ENCODE measurements at places on chromosomes 7 and 10.
A peak's percentile ranks its signal among the peaks of the same experiment; 100 is the strongest.

DNA sequence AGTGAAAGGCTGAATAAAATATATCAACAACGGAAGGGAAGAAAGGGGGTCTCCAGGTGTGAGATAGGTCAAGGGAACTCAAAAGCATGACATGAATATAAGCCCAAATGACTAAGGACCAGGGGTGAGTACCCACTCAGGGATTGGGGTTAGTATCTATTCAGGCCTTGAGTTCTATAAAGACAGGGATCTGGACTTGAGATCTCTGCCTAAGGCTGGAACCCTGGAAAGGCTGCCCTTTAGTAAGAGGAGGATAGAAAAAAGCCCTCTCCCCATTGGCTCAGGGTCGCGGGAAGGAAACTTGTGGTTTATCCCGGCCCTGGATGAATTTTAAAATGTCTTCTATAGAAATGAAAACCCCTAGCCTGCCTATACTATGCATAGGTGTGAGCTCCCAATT lies 2.4 kb upstream of the ITPRIP start:
- no peak for DNase-seq

DNA sequence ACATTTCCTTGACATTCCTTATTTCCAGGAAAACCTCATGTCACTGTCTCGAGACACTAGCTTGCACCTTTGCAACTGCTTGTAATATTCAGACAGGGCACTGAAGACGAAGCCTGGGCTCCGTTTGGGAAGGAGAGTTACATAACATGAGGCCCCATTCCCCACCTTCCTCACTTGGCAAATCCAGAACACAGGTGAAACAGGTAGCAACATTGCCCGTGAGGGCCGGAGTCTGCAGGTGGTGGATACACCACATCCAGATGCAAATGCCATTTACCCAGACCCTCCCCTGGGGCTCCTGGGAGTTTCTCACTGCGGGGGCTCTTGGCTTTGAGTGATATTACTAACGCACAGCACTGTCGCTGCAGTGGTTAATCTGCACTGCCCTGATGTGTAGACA lies 491.0 kb downstream of the PTPRN2 start:
- DNase-seq: no peak

- DNase-seq: no peak
Observed at GRCh38 chr10:99573790-99574189, 41.0 kb downstream of the NKX2-3 start.

DNA sequence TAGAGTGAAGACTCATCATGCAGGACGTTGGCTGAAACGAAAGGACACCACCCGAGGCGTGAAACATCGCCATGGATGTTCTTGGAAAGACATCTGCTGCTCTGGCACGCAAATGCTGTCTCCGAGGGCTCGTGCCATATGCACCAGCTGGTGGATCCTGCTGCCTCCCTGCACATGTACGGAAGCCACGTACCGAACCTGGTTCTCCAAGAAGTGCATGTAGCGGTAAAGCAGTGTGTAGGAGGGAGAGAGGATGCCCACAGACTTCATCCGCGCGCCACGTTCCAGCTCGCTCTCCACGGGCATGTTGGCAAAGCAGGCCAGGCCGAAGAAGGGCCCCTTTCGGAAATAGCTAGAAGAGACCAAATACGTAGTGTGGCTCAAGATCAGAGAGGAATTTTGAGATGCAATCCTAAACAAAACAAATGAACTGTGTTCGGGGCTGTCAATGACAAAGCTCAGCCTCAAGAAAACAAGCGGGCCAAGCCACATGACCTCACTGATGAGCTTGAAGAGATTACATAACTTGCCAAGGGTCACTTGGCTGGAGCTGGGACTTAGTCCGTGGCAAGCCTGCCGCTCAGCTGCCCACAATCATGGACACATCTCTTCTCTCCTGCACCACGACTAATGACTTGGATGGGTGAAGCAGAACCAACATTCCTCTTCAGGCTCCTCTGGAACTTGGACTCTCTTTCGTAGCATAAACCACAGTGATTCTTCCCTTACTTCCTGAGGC lies 16.5 kb downstream of the DENND11 start:
- no peak for DNase-seq

- no peak for DNase-seq
Observed at GRCh38 chr7:22874904-22875303, 52.3 kb upstream of the TOMM7 start.

GRCh38 chr7:129670656-129671055 lies 59.1 kb downstream of the NRF1 start:
- DNase-seq: no peak

GRCh38 chr10:99115703-99116102 lies 119.9 kb downstream of the HPSE2 start:
- DNase-seq: no peak

DNA sequence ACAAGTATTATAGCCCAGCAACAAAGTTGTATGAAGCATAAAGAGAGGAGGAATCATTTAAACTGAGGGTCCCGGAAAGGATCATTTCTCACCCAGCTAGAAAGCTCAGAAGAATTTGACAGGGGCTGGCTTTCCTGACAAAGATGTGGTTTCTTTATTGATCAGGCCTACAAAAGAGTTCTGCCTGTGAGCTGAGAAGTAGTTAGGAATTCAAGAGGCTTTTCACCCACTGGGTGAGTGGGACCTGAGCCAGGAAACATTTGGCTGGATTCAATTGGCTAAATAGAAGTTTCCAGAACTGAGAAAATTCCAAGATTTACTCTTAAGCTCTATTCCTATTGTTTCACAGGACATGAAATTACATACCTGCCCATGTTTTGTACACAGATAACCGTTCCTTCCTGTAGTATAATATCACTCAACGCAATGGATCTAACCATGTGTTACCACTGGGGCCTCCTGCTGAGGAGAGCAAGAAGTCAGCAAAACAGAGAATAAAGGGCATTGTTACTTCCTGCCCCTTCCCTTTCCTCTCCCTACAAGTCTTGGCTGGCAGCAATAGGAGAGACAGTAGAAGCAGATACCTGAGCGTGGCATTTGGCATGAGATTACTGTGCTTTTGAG lies 53.9 kb upstream of the PAPSS2 start:
- DNase-seq: no peak

GRCh38 chr7:6531492-6532279 lies 19.6 kb downstream of the GRID2IP start:
- DNase-seq: no peak

DNA sequence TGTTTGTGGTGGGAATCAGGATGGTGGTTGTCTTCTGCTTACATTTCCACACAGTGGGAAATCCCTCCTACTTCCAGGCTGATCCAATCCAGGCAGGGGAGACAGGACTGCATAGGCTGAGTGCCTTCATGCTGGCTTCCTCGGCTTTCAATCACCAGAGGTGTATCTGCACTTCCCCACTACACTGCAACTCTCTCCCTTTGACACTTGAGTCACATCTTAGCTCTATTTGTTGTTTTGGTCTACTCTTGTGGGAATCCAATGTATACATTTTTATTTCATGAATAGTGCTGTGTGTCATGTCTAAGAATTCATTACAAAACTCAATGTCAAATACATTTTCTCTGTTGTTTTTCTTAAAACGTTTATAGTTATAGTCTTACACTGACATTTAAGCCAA lies 735.6 kb downstream of the XPNPEP1 start:
- no peak for DNase-seq

DNA sequence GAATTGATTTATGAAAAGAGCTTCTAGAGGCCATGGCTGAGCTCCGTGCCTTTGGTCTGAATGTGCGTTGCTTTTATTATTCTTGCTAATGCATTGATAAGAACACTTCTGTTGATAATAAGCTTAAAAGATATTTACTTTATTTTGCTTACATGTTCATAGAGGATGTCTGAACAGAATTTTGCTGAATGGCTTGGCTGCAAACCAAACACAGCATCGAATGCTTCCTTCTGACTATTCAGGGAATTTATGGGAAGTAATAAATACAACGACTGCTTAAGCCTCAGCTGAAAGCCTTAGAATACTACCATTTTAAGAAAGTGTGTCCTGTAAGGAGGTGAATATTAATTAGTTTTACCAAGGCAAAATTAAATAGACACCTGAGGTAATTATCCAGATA lies 643.5 kb upstream of the POT1 start:
- DNase-seq: no peak

GRCh38 chr10:8315619-8316021 lies 261.1 kb downstream of the GATA3 start:
- no peak for DNase-seq

GRCh38 chr7:55065079-55065478 lies 46.3 kb downstream of the EGFR start:
- no peak for DNase-seq

GRCh38 chr7:45617166-45617565 lies 43.0 kb downstream of the ADCY1 start:
- DNase-seq: no peak

DNA sequence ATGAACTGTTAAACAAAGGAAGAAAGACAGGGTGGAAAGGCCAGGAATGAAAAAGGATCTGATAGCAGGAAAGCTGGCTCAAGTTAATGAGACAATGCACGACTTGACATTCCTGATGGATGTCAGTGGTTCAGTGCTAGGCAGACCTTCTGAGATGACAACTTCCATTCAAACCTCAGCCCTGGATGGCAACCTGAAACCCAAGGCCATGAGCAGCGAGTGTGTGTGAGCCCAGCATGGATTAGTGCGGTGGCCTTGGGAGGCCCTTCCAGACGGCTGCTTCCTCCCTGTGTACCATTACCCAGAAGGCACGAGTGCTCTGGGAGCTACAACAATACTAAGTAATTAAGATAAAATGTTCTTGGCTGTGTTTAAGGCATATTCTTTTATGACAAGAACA lies 18.8 kb downstream of the TRIL start:
- DNase-seq: no peak

DNA sequence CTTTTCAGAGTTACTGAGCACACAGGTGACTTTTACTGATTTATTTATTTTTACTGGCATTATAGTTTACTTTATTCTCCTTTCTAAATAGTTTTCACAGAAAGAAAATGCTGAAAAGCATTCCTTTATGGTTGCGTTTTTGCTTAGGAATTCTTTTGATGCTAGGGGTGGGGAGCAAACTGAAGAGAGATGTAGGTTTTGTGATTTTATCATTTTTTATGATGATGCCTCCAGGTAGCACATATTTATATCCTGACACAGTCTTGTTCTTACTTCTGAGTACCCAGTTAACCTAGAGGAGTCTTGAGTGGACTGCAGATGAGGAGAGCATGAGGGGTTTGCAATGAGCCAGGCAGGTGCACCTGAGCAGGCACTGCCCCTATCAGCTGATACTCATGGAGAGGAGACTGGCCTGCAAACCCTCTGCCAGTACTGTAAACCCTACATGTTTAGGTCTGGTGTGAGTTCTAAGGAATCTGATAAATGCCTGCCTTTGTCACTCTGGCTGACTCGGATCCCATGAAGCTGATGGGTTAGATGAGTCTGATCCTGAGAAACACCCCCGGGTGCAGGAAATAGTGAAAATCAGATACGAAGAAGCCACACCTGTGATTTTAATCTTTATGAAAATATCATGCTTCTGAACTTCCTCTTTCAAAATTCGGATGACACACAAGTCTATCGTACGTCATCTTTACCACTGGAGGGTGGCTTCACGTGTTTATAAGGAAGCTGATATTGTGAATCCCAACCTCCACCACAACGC lies 302.9 kb downstream of the WDR37 start:
- no peak for DNase-seq

- DNase-seq: no peak
Observed at GRCh38 chr10:98745645-98746044, 298.9 kb upstream of the HPS1 start.

DNA sequence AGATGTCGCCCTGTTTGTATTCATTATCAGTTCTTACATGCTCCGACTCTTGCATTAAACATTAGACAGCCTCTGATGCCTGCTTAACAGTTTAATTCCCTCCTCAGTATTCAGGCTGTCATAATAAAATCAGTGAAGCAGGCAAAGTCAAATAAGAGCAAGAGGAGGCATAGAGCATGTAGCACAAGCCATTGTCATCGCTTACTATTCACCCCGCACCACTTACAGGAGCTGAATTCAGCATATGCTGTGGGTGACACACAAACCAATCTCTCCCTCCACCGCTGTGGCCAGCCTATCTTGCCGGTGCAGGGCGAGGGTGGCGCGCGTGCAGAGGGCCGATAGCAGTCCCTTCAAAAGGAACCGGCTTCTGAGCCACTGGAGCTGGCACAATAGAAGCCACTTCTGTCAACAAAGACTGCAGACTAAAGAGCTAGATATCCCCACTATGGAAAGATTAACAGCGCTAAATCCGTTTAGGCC lies 433.2 kb upstream of the MGMT start:
- no peak for DNase-seq

- no peak for DNase-seq
Observed at GRCh38 chr10:11647676-11648075, 36.2 kb upstream of the USP6NL start.

GRCh38 chr10:132774181-132774901 lies 11.6 kb downstream of the NKX6-2 start:
- peak; percentile 15 for DNase-seq

DNA sequence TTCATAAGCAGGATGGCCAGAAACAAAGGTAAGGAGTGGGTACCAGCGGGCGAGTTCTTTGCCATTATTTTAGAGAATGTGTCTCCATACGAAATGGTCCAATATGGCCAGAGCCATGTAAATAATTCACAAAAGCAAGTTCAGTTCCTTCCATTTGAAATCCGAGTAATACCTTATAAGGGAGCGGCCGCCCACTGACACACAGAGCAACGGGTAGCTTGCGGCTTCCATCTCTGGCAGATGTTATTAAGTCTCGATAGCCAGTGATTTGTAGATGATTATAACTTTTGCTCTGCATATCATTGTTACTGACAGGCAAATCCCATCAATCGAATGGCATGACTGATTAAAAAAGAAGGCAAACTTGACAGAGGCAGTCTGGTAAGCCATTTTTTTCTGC lies 63.2 kb downstream of the GFRA1 start:
- DNase-seq: no peak

DNA sequence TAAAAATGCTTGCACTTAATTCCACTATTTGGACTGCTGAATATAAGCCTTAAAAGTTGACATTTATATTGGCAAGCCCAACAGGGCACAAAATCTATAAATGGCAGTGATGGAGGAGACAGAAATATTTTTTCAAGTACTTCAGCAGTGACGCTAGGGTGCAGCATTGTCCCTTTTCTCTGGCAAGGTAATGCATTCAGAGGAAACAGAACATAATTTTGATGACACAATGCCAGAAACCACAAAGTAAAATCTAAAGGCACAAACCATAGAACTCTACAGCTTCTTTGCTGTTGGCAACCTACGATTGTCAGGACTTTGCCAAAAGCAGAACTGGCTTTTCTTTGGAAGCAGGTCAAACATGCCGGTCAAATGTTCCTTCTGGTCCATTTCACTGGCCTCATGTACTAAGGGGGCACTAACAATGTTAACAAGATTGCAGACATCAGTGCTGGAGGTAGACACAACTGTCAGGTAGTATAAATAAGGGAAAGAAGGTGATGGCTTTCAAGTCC lies 30.9 kb upstream of the FAM133B start:
- DNase-seq: peak; percentile 77
